ENCODE measurements at places on chromosomes 3 and 15. TPM values are rescaled to one million over a fixed set of nuclear protein-coding genes. Genes with fewer than 3 reads are reported as not detected.

The VWA5B2 gene
- polyA plus RNA-seq = 0.32 TPM

The HEG1 gene
- 19.3 TPM for polyA plus RNA-seq

The GJD2 gene
- 7.0 TPM for polyA plus RNA-seq

The CLDN11 gene
- 3.0 TPM for polyA plus RNA-seq

The C3orf20 gene
- polyA plus RNA-seq = 0.05 TPM

The PLSCR5 gene
- not detected for polyA plus RNA-seq

The ERICH6 gene
- polyA plus RNA-seq = 0.19 TPM

The OR5K2 gene
- polyA plus RNA-seq = 0.18 TPM

The RAD18 gene
- polyA plus RNA-seq = 4.3 TPM

The KLHL40 gene
- polyA plus RNA-seq = 124 TPM

The GP5 gene
- 0.52 TPM for polyA plus RNA-seq

The VIPR1 gene
- polyA plus RNA-seq = 1.0 TPM

The TFRC gene
- polyA plus RNA-seq = 35.5 TPM

The CYP11A1 gene
- 2.4 TPM for polyA plus RNA-seq

The SCAANT1 gene
- not detected for polyA plus RNA-seq

The QTRT2 gene
- polyA plus RNA-seq = 9.4 TPM

The SEC62 gene
- polyA plus RNA-seq = 96.2 TPM

The SNTN gene
- polyA plus RNA-seq = not detected

The C15orf62 gene
- 0.88 TPM for polyA plus RNA-seq

The SLC22A14 gene
- polyA plus RNA-seq = 0.22 TPM

The EOMES gene
- 0.17 TPM for polyA plus RNA-seq

The GPR62 gene
- polyA plus RNA-seq = 0.18 TPM

The DPH3 gene
- 21.0 TPM for polyA plus RNA-seq

The RTP4 gene
- polyA plus RNA-seq = 0.14 TPM

The SPG21 gene
- polyA plus RNA-seq = 70.4 TPM

The OIP5 gene
- 3.8 TPM for polyA plus RNA-seq

The C2CD4A gene
- polyA plus RNA-seq = 0.19 TPM

The TGM4 gene
- polyA plus RNA-seq = not detected

The RBP2 gene
- 81.1 TPM for polyA plus RNA-seq

The CCRL2 gene
- 0.82 TPM for polyA plus RNA-seq

The POPDC2 gene
- 12.7 TPM for polyA plus RNA-seq

The EHD4 gene
- polyA plus RNA-seq = 32.6 TPM

The PP2D1 gene
- 0.37 TPM for polyA plus RNA-seq

The LRRC34 gene
- 3.7 TPM for polyA plus RNA-seq

The LRRIQ4 gene
- 0.13 TPM for polyA plus RNA-seq

The CCDC9B gene
- 11.6 TPM for polyA plus RNA-seq

The DOCK3 gene
- 0.10 TPM for polyA plus RNA-seq

The NR2E3 gene
- polyA plus RNA-seq = 6.4 TPM

The RHOV gene
- polyA plus RNA-seq = 0.10 TPM

The PAQR9 gene
- polyA plus RNA-seq = not detected

The STRIT1 gene
- polyA plus RNA-seq = 84.0 TPM

The GPR176 gene
- polyA plus RNA-seq = 6.8 TPM

The SEMA5B gene
- polyA plus RNA-seq = 35.4 TPM

The VEPH1 gene
- polyA plus RNA-seq = 0.84 TPM

The MEGF11 gene
- polyA plus RNA-seq = 0.26 TPM

Measured in muscle of leg (tissue), 16 donors.